ENCODE measurements at places on chromosomes 4 and X. TPM values are rescaled to one million over a fixed set of nuclear protein-coding genes. Genes with fewer than 3 reads are reported as not detected.
A peak's percentile ranks its signal among the peaks of the same experiment; 100 is the strongest.

GRCh38 chr4:85228264-85228663 lies 246.7 kb upstream of the ARHGAP24 start:
- no peaks in the 10 kb centered on the region for H3K4me1 ChIP-seq
- no peaks in the 10 kb centered on the region for H3K36me3 ChIP-seq
- DNase-seq, result no peak
- H3K4me3 ChIP-seq, result no peak overlapping the region

DNA sequence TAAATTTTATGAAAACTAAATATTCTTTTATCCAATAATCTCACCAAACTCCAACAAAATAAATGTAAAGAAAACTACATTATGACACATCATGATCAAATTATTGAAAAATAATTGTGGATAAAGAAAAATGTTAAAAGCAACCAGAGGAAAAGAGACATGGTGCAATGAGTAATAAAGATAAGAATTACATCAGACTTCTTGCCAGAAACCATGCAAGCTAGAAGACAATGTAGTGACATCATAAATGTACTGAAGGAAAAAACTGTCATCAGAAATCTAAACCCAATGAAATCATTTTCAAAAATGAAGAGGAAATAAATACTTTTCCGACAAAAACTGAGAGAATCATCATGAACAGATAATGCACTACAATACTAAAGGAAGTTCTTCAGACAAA lies 135.9 kb upstream of the EOLA2 start:
- peaks cover 31% of the 10 kb centered on the region for H3K27me3 ChIP-seq
- H3K4me3 ChIP-seq, result no peak overlapping the region
- H3K4me1 ChIP-seq, result no peaks in the 10 kb centered on the region
- no peaks in the 10 kb centered on the region for H3K36me3 ChIP-seq
- H3K27ac ChIP-seq, result no peak overlapping the region

DNA sequence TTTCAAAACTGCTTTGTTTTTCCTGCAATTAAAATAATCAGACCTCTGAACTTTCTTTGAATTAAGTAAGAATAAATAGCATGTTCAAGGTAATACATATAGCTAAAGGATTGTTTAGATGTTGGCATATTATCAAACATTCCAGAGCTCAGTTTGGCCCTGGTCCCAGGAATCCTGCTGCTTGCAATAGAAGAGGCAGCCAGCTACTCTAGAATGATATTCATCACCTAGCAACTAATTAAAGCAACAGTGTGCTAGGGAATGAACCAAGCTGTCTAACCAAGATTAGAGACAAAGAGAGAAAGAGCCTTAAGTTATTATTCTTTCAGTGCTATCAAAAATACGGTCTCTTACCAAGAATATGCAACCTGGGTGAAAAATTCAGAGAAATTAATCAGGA lies 460.9 kb downstream of the GABRG1 start:
- no peaks in the 10 kb centered on the region for H3K4me1 ChIP-seq
- H3K4me3 ChIP-seq, result no peak overlapping the region
- no peaks in the 10 kb centered on the region for H3K27me3 ChIP-seq
- H3K27ac ChIP-seq, result no peak overlapping the region

DNA sequence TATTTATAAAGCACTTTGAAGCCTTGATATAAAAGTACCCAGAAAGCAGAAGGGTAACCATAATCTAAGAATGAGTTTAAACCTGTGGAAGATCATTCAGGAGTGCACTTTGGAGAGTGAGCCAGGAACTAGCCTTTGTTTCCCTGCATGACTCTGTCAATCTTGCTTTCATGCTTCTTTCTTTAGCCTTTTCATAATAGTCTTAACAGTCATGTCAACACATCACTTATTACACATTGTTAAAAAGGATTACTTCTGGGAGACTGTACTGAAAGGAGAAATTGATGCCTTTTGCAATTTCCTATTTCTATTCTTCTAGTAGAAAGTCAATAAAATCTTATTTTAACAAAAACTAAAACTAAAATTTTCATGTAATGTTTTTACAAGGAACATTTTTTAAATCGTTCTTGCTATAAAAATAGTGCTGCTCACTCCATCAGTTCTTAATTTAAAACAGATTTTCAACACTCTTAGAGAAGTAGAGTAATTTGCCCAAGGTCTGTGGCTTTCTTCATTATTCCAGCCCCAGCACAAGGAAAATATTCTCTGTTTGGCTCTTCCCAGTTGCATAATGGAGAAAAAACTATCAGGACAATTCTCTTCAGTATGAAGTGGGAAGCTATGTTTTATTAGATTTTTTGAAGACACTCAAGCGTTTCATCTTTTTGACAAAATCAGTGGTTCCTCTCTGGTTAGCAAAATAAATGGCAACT lies 35.4 kb upstream of the SPP1 start:
- no peaks in the 10 kb centered on the region for H3K4me1 ChIP-seq
- H3K27me3 ChIP-seq, result peaks cover 8% of the 10 kb centered on the region
- no peak for DNase-seq
- H3K4me3 ChIP-seq, result no peak overlapping the region
- H3K36me3 ChIP-seq, result no peaks in the 10 kb centered on the region

DNA sequence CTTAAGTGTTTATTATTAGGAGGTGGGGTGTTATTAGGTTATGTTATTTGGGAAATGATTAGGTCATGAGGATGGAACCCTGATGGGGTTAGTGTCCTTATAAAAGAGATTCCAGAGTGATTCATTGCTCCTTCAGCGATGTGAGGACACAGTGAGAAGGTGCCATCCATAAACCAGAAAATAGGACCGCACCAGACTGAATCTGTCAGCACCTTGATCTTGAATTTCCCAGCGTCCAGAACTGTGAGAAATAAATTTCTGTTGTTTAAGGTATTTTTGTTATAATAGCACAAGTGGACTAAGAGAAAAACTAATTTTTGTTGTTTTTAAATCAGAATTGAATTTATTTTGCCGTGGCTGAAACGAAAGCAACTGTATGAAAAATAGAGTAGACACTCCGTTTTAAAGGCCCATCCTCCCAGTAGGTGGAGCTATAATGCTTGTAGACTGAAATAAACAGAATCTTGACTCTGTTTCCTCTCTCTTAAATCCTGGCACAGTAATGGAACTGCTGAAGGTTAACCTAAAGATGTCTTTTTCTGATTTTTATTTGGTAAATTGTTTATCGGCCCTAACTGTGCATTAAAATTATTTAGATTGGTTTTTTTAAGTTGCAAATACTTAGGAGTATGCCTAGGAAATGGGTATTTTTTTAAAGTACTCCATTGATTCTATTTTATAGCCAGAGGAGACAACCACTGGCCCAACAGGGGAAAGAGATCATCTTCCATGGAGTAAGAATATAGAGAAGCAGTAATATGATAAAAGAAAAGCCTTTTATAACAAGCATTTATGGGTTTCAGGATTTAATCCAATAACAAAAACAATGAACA lies 133.2 kb upstream of the ADAMTS3 start:
- peak overlapping the region; percentile 89 for H3K4me3 ChIP-seq
- H3K27me3 ChIP-seq, result peaks cover 20% of the 10 kb centered on the region
- peak overlapping the region; percentile 76 for H3K27ac ChIP-seq
- H3K4me1 ChIP-seq, result no peaks in the 10 kb centered on the region
- DNase-seq, result peak; percentile 24

MND1 gene
- 29.8 TPM for total RNA-seq

- H3K4me3 ChIP-seq, result peak within 1 kb of the TSS; percentile 45
- no peaks in the 10 kb centered on the region for H3K36me3 ChIP-seq
- peaks cover 77% of the 10 kb centered on the region for H3K27me3 ChIP-seq
- H3K4me1 ChIP-seq, result peaks cover 11% of the 10 kb centered on the region
- H3K27ac ChIP-seq, result no peak within 1 kb of the TSS
These were observed at the start of gene NPNT for GRCh38 chr4:105894660-105895582. TSS of gene NPNT (plus strand) at chr4:105895471. CDS start at chr4:105895653, 182 bp downstream.

DNA sequence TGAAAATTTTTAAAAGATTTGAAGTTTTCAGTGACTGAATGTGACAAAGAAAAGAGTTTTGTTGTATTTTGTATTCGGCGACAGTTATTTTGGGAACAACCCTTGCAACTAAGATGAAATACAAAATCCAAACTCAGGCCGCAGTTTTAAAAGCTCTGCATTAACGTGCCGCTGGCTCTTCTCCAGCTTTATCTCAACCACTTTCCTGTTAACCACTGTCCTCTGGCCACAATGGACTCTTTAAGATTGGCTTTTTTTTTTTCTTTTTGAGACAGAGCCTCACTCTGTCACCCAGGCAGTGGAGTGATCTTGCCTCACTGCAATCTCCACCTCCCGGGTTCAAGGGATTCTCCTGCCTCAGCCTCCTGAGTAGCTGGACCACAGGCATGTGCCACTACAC lies 22.1 kb upstream of the AMTN start:
- H3K4me3 ChIP-seq, result no peak overlapping the region
- H3K27ac ChIP-seq, result no peak overlapping the region
- DNase-seq, result no peak
- no peaks in the 10 kb centered on the region for H3K4me1 ChIP-seq
- H3K27me3 ChIP-seq, result peaks cover 14% of the 10 kb centered on the region
- no peaks in the 10 kb centered on the region for H3K36me3 ChIP-seq
